ENCODE measurements at places on chromosomes 1 and 21.

DNA sequence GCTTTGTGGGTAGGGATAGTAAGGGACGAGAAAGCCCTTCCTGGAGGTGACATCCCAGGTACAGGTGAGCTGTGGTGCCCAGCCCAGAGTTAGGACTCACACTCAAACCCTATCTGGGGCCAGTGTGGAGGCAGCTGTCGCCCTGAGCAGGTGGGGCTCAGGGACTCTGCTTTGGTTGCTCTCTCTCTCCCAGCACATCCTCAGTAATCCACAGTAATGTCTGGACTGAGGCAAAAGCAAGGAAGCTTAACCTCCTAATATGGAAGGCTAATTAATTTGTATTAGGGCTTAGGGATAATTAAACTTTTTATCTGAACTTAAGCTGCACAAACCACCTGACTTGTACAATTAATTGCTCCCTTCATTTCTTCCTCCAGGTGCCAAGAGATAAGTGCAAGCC is 38.2 kb downstream of the DDX20 start:
- DNase-seq: no peak

- DNase-seq: no peak
Measured at GRCh38 chr1:20829531-20829930, 42.4 kb upstream of the HP1BP3 start.

GRCh38 chr1:5189384-5189783 is 535.0 kb downstream of the AJAP1 start:
- no peak for DNase-seq

GRCh38 chr1:113663165-113663951 is 95.9 kb downstream of the PHTF1 start:
- DNase-seq: no peak
